Stimulated activated CD8-positive, alpha-beta memory T cell treated with anti-CD3 and anti-CD28 coated beads, Interleukin-15, amount 100 ng/mL, for 24 hours (primary cell): ENCODE measurements at places on chromosomes 4 and X.

DNA sequence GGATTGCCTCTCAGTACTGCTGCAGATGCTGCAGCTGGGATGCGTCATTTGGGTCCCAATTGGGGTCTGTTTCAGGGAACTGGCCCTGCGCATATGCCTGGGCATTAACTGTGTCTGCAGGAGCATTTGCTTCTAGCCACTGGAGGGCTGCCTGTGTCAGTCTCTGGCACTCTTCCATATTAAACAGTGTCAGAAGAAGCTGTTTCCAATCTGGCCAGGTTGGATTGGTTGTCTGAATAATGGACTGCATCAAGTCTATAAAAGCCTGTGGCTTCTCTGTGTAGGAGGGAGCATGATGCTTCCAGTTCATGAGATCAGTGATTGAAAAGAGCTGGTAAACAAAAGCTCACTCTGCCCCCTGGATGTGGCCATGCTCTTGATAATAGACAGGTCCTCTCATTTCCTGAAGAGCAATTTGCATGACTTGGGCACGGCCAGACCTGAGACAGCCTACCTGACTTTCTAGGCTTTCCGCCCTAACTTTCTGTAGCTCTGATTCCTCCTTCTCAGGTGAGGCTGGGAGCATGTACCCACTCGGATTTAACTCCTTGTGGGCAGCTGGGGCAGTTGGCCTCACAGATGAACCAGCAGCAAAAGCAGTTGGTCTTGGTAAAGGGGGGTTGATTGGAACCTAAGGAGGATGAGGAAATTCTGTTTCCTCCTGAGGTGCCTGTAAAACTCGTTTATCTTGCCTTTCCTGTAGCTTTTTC lies 29.2 kb downstream of the SULT1E1 start:
- DNase-seq: no peak

DNA sequence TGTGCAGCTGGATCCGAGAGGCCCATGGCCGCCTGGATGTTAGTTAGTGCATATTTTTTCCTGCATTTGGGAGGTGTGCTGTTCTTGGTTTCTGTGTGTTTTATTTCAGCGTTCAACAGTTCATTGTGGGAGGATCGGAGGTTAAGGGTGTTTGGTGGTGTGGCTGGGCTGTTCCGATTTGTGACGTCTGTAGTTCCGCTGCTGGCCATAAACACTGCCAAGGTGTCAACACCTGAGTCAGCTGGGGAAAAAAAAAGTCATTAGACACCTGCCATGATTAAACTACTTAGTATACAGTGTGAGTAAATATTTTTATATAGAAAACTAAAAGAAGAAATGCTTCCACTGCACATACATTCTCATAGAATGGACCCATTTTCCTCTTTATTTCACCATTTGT lies 200.2 kb downstream of the APBB2 start:
- DNase-seq: no peak

- DNase-seq: no peak
Observed at GRCh38 chrX:110310000-110310790, 7.7 kb downstream of the AMMECR1 start.

GRCh38 chr4:111323916-111324315 lies 701.0 kb upstream of the PITX2 start:
- no peak for DNase-seq

DNA sequence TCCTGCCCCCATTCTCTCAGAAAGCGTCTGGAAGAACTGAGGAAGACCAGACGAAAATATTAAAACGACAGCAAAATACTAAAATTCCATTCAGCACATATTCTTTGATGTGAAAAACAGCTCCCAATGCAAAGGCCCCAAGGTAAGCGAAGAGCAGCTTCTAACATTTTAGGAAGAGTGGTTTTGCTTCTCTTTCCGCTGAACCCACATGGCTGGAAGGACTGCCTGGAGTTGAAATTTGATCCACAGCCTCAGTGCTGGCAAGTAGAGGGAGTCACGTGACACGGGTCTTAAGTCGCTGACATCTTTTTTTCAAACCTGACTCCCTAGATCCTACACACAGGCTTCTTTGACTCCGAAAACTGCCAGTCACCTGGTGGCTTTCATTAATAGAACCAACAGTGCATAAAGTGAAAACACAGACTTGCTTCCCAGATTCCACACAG lies at the start of gene FAM13A:
Gene FAM13A, minus strand, starts transcription at position 233 of the 446 bp plus-strand sequence. Its CDS starts 221 bp downstream, at position 12.
- DNase-seq: no peak

- no peak for DNase-seq
Observed at GRCh38 chr4:86744570-86744969, 104.6 kb downstream of the SLC10A6 start.

- no peak for DNase-seq
Observed at GRCh38 chrX:149908308-149908707, 21.1 kb upstream of the HSFX4 start.

DNA sequence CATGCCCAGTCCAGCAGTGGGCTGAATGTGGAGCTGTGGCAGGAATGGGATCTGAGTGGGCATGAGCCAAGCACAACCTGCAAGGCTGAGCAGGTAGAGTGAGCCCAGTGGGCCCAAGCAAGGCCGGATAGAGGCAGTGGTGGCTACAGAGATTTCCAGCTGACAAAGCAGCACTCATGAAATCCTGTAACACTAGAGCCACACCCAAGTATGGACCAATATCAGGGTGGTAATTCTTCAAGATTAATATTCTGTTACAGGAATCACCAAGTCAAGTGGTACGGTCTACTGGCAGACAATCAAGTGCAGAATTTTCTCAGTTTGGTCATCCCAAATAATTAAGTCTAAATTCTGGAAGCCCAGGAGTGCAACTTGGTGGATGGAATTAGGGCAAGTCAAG lies 132.4 kb upstream of the ENPEP start:
- DNase-seq: no peak

- DNase-seq: no peak
Observed at GRCh38 chr4:168694667-168695066, 197.8 kb downstream of the PALLD start.
